NB4 (cell line): ENCODE measurements at places on chromosomes 13 and 19.

DNA sequence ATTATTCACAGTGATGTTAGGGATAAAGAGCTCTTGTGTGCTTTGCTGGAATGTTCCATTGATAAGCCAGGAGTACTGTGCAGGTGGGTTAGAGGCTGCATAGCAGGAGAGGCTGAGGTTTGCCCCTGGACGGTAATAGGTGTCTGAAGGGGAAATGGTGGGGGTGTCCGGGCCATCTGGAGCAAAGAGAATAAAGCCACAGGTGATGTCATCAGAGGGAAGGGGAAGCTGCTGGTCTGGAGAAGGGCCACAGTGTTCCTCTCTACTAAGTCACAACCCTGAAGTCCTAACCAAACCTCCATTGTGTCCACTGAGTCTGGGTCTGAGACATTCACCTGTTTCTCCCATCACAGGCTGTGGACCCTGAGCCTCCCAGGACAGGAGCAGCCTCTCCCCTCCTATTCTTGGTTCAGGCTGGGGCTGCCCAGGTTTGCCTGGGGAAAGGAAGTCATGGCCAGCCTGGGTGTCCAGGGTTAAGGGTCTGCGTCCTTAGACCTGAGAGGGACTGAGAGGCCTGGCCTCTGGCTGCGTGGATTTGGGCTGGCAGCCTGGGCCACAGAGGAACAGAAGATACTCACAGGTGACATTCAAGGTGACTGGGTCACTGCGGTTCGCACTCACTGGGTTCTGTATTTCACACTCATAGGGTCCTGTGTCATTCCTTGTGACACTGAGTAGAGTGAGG, 6.8 kb downstream of the CEACAM1 start:
- DNase-seq, result no peak

DNA sequence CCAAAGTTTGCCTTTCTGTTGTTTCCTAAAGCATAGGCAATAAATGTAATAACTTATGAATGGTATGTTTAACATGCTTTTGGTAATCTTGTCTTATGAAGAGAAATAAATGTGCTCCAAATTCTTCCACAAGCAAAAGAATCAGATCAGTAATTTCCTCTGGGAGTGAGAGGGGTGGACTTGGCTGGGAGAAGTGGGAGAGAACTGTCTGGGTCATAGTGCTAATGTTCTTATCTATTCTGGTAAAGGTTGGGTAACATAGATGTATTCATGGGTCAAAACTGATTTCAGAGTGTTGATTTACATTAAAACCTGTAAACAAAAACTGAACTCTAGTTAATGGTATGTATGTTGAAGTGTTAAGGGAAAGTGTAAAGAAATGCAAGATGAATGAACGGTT, 211.7 kb upstream of the IRS2 start:
- no peak for DNase-seq

GRCh38 chr19:50263176-50263575, 59.8 kb downstream of the MYH14 start:
- DNase-seq, result no peak

- no peak for DNase-seq
Measured at GRCh38 chr19:29090783-29091526, 122.0 kb downstream of the UQCRFS1 start.

GRCh38 chr19:21352830-21353229, 6.0 kb upstream of the ZNF738 start:
- DNase-seq, result no peak

GRCh38 chr13:95656386-95657015, 12.0 kb upstream of the DZIP1 start:
- no peak for DNase-seq

DNA sequence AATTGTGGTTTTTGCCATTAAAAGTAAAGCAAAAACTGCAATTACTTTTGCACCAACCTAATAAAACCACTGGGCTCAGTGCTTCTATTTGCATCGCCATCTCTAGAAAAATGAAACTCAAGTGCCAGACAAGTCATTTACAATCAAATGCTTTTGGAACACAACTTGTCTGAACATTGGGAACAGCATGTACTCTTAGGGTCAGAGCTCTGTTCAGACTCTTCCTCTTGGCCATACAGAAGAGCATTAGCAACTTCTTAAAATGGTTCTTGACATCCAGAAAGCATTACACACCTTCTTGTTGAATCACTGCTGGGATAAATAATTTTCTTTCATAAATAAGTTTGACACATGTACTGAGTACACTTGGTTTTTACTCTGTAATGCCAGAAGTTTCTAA, 272.5 kb downstream of the DCLK1 start:
- DNase-seq, result no peak

- no peak for DNase-seq
Measured at GRCh38 chr13:29509999-29510589, 85.4 kb downstream of the SLC7A1 start.

GRCh38 chr13:24116131-24116530, 44.4 kb upstream of the SPATA13 start:
- no peak for DNase-seq
